NCI-H774 (cell line): ENCODE measurements at places on chromosomes 13 and 19.

DNA sequence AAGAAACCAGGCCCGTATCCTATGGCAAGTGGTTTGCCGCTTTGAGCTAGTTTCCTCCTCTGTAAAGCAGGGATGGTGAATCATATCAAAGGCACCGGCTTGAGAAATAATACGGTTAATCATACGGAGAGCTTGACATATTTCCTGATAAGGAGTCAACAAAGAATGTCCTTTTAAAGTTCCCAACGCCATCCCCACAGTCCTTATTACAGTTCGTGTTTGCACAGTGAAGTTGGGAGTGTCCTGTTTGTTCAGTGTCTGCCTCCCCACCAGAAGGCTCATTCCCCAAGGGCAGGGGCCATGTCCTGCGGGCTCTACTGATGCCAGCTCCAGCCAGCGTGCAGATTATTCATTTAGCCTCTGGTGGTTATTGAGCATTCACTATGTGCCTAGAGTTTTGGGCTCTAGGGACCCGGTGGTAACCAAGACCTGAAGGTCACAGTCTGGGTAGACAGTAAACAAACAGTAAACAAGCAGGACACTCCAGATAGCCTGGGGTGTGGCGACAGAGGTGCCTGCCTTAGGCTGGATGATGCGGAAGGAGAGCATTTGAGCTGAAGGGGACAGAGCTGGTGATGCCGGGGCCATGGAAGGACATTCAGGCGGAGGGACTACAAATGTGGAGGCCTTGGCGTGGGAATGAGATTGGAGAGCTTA lies 6.3 kb downstream of the GRAMD1A start:
- DNase-seq: no peak

GRCh38 chr19:38809592-38810252 lies 3.0 kb downstream of the LGALS4 start:
- no peak for DNase-seq

DNA sequence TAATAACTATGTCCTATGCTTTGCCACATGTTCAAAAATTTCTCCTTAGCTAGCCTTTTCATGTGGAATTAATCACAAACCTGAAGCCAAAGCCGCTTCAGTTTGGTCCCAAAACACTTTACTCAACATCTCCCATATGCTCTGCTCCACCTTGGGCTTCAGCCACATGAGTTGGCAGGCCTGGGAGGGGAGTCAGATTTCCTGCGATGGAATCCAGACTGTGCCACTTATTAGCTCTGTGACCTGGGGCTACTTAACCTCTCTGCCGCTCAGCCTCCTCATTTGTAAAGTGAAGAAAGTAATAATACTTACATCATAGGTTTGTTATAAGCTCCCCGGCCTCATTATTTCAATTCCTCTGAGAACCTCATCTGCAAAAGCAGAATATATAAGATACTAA lies 272.0 kb downstream of the LMO7 start:
- no peak for DNase-seq

DNA sequence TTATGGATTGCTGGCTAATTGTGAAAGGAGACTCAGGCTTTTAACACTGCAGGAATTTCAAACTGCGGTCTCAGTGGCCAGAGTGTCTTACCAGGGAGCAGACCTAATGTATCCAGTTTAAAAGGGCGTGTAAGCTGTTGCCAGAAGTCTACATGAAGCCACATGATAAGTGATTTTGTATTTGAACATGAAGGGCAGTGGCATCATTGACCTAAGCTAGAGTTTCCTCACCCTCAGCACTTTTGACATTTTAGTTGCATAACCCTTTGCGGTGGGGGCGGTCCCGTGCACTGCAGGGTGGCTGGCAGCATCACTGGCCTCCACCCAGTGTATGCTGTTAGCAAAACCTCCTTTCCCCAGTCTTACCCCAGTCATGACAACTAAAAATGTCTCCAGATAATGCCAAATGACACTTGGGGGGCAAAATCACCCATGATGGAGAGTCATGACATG lies 23.7 kb upstream of the GPR18 start:
- no peak for DNase-seq

DNA sequence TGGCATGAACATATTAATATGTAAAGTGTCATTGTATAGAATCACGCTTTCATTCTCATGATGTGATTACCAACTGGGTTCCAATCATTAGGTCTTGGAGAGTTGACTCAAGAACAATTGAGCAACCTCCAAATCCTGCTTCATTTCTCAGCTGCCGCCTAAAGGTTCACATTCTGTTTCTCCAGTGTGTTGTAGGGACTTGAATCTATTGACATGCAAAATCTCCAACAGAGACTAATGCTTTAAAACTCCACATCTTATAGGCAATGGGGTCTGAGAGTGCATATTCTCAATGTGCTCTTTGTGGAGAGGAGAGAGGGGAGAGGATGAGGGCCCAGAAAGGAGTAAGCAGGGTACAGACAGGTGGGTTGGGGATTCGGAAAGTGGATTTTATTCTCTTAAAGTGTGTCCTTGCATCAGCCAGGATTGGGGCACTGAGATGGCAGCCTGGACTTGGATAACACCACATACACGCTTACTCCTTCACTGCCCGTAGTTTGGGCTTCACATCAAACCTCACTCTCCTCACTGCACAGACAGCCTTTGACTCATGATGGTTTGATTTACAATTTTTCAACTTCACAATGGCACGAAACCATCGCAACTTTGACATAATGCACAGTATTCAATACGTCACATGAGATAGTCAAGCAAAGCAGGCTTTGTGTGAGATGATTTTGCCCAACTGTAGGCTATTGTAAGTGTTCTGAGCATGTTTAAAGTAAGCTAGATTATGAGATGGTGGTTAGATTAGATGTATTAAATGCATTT lies 241.3 kb upstream of the IRS2 start:
- DNase-seq: no peak

GRCh38 chr19:43690890-43691289 lies 20.9 kb upstream of the PLAUR start:
- DNase-seq: no peak

- DNase-seq: no peak
Measured at GRCh38 chr19:16376649-16377048, 52.0 kb downstream of the KLF2 start.

DNA sequence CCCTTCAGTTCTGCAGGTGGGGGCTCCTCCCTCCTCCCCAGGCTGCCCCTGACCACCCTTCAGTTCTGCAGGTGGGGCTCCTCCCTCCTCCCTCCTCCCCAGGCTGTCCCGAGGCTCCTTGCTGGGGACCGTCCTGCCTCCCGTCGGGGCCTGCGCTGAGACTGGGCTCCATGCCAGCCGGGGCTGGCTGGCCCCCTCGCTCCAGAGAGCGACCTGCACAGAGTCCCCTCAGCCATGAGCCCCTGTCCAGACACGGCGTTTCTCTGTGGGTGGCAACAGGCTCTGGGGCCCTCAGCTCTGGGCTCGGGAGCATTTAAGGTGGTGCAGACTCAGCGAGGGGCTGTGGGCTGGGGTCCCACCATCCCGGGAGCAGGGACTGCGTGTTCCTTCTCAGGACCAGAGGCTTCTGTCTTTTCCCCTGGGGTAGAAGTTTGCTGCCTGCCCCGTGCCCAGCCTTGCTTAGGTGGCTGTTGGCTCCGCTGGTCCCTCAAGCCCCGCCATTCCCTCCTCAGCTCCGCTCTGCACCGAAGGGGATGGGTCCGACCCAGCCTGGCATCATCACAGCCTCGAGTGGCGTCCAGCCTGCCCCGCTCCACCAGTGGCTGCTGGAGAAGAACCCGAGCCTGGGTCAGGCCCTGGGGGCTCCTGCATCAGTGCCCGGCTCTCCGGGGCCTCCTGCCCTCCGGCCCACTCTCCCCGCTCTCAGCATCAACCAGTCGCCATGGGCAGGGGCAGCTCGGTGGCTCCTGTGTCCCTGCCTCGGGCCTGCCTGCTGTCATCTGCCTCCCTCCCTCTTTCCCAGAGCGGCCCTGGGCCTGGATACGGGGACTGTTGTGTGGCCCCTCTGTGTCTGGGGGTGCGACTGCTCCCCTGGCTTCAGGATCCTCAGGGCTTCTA lies 27.6 kb downstream of the CSNK1G2 start:
- DNase-seq: no peak

DNA sequence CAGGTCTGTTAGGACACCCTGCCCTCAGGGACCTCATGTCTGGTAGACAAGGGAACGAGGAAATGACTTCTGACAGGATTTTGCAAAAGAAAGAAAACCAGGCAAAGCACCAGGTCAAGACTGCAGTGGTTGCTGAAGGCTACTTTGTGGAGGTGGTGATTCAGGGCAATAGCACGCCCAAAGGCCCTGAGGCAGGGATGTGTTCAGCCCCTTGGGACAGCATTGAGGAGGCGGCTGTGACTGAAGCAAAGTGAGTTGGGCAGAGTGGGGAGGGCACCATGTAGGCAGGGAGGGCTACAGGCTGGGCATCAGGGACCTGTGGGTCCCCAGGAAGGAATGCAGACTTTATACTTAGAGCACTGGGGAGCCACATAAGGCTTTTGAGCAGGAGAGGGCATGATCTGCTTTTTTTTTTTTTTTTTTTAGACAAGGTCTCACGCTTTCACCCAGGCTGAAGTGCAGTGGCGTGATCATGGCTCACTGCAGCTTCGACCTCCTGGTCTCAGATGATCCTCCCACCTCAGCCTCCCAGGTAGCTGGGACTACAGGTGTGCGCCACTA lies 10.8 kb upstream of the HOMER3 start:
- no peak for DNase-seq

GRCh38 chr13:79389026-79389425 lies 17.0 kb downstream of the RBM26 start:
- DNase-seq: no peak

DNA sequence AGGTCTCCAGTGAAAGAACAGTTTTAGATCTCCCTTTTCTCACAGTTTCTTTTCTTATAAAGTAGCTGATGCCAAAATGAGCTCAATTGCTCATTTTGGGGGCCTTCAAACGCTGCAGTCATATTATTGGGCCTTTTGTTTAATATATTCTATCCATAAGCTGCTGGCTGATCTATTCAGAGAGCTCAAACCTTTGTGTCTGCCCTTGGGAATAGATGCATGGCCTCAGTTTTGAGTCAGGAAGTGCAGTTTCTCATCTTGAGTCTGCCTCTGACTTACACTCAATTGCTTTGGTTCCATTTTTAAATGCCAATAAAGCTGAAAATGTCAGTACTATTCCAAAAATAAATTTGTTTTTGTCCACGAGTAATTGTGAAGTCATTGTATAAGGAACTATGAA lies 468.9 kb downstream of the KLF12 start:
- DNase-seq: no peak

- DNase-seq: no peak
Measured at GRCh38 chr13:80679423-80679822, 338.5 kb upstream of the SPRY2 start.

DNA sequence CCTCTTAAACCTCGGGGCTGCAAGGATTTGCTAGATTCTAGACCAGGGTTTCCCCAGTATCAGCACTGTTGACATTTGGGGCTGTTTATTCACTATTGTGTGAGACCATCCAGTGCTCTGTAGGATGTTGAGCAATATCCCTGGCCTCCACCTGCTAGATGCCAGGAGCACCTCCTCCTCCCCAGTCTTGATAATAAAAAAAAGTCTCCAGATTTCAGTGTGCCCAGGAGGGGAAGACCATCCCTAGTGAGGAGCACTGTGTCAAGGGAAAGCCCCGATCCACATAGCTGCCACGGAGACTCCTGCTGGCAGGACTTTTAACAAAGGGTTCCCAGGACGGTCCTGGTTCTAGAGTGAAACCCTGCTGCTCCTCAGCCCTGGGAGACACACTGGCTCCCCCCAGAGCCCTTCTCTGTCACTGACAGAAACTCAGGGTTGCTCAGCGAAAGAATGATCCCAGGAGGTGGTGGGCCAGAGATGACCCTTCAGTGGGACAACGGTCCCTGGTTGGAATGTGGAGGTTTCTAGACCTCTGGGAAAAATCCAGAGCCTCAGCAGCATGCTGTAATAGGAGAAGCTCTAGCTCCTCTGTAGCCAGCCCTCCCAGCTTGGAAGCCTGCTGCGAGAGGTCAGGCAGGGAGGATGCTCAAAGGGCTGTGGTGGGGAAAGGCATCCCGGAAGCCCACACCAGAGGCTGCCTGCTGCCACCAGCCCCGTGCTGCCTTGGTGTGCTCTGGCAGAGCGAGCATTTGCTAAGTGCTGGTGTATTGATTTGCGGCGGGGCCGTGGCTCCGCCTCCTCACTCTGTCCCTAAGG lies 20.3 kb downstream of the LYL1 start:
- no peak for DNase-seq

GRCh38 chr13:60893801-60894200 lies 496.8 kb downstream of the TDRD3 start:
- DNase-seq: no peak

GRCh38 chr19:7678971-7679751 lies 1.5 kb upstream of the TRAPPC5 start:
- DNase-seq: no peak

DNA sequence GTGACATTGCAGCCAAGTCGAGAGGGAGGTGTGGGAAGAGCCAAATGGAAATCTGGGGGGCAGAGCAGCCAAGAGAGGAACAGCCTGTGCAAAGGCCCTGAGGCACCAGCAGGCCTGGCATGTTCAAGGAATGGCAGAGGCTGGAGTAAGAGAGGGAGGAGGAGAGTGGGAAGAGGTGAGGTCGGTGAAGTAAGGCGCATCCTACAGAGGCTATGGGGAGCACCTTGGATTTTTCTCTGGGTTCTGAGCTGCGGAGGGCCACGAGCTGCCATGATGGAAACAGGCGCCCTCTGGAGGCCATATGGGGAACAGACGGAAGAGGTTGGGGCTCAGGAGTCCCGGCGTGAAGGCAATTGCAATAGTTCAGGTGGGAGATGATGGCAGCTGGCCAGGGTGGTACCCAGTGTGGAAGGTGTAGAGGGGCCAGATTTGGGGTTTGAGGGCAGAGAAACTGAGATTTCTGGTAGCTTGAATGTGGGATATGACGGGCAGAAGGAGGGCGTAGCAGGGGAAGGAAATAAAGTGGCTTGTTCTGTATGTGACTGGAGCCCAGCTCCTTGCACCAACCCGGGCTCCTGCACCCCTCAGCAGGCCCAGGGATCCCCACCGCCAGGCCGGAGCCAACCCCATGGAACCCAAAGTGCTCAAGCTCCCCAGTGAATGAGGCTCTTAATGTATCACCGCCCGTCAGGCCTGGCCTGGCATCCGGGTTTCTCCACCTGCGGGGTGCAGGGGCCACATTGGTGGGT lies 20.5 kb upstream of the STRN4 start:
- peak; percentile 18 for DNase-seq

- DNase-seq: no peak
Measured at GRCh38 chr19:14619404-14619803, 36.5 kb downstream of the CLEC17A start.

GRCh38 chr13:99199541-99200431 lies 868 bp upstream of the UBAC2 start:
- no peak for DNase-seq

DNA sequence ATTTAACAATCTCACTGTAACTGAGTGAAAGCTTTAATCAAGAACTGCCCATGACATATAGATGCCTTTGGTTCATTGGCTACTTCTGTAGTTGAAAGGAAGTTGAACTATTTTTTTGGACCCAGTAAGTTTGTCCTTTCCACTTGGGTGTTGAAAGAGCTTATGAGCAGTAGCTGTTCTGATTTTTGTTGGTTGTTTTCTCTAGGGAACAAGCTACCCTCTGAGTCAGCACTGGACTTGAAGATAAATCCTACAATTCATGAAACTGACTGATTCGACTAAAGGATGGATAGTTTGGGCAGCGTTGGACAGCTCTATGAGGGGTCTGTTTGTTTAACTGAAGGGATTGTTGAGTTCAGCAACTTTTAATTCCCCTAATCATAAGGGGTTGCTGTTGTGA lies 101.0 kb downstream of the PAN3 start:
- no peak for DNase-seq
